Activated B cell treated with CpG ODN at 0.5 μM for 24 hours (primary cell): ENCODE measurements at places on chromosomes 1 and 21.

GRCh38 chr1:203677771-203678170 lies 51.1 kb downstream of the ATP2B4 start:
- no peak for DNase-seq

GRCh38 chr1:18540136-18540765 lies 59.5 kb downstream of the KLHDC7A start:
- DNase-seq = no peak

GRCh38 chr1:74199504-74199903 lies 1.5 kb downstream of the FPGT start:
- DNase-seq = no peak

GRCh38 chr21:25895565-25896205 lies 160.9 kb downstream of the GABPA start:
- no peak for DNase-seq
